NCI-H1417 (cell line): ENCODE measurements at places on chromosomes 1 and 21.
A peak's percentile ranks its signal among the peaks of the same experiment; 100 is the strongest.

GRCh38 chr1:86370601-86371022, 25.5 kb downstream of the ODF2L start:
- DNase-seq = no peak

DNA sequence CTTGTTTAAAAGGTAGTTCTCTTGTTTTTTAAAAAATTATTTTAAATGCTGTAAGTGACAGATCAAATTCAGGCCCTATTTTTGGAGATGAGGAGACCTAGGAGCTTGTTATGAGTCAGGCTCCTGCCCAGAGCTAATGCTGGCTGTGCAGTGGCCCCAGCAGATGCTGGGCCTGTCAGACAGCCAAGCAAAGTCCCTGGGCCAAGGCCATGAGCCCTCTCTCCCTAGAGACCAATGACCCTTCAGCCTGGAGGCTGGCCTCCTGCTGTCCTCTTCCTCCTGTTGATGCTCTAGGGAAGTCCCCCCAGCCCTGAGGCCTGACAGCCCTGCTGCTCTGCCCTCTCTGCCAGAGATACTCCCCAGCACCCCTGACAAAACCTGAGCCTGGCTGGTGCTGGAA, 128.1 kb upstream of the CTTNBP2NL start:
- no peak for DNase-seq

- no peak for DNase-seq
Measured at GRCh38 chr1:159081626-159082025, 5.1 kb upstream of the AIM2 start.

DNA sequence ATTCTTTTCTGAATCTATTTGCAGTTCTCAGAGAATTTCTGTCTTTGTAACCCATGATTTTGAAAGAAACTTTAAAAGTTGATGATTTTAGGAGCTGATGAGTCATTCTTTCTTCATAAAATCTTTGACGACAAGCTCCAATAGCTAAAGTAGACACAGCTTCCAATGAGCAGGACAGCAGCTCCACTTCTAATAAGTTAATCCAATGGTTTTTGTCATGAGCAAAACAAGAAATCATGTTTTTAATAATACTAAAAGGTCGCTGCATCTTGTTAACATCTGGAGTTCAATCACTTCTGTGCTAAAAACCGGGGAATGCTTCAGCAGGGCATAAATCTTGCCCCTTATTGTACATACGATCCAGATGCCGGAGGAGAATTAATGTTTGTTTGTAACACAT, 48.9 kb upstream of the GORAB start:
- DNase-seq = no peak

DNA sequence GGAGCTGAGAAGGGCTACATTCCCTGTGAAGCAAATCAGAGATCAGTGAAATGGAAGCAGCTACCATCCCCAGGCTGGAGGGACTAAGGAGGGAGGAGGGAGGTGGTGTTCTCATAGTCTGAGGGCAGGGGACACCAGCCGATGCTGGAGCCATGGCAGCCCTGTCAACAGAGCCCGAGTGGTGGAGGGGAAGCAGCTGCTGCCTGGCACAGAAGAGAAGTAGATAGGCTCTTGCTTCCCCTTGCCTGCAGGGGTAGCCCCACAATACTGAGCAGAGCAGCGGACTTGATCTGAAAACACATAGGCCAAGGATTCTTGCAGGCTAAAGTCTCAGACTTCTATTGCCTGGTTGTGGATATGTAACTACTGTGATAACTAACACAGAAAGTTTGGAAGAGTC, 255.1 kb downstream of the FGGY start:
- DNase-seq = no peak

DNA sequence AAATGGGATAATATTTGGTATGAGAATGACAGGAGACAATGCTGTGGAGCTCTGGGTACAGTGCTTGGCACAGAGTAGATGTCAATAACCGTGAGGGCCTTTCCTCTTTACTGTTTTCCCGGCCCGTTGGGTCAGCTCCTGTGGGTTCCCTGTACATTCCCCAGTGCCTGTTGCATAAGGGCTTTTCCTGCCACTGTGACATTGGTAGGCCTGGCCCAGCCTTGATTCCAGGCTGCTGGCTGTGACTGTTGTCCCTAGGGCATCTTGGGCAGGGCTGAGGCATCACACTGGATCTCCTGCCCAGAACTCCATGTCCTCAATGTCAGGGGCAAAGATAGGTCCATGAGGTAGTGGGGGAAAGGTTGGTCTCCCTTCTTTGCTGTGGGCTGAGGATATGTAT, 25.8 kb upstream of the MYCL start:
- no peak for DNase-seq

- DNase-seq = peak; percentile 55
Measured at GRCh38 chr1:117093091-117093534, 28.4 kb downstream of the TRIM45 start.
